T follicular helper cell (primary cell): ENCODE measurements at places on chromosomes 5 and 9.

- DNase-seq, result no peak
Observed at GRCh38 chr5:73189871-73190376, 16.9 kb downstream of the TMEM174 start.

DNA sequence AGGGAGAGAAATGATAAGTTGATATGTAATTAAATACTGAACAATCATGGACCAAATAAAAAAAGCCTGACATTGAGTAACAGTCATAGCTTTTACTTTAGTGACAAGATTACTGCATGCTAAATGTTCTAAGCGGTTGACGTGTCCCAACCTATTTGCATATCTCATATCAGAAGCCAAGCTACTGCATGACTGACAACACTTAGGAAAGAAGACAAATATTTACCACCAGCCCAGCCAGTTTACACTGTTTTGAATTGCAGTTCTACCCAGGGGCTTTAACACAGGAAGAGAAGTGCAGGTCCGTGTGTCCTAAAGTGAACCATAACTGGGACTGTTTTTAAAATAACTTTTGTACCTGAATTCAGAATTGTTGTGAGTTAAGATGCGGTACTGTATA, 219.9 kb downstream of the PRDM9 start:
- no peak for DNase-seq

GRCh38 chr5:119179857-119180641, 109.2 kb downstream of the DMXL1 start:
- DNase-seq, result no peak

- no peak for DNase-seq
Observed at GRCh38 chr9:85246541-85246940, 495.2 kb downstream of the AGTPBP1 start.

- DNase-seq, result no peak
Observed at GRCh38 chr5:160747987-160748386, 104.0 kb downstream of the ATP10B start.

GRCh38 chr9:70160686-70161600, 97.8 kb upstream of the SMC5 start:
- no peak for DNase-seq

DNA sequence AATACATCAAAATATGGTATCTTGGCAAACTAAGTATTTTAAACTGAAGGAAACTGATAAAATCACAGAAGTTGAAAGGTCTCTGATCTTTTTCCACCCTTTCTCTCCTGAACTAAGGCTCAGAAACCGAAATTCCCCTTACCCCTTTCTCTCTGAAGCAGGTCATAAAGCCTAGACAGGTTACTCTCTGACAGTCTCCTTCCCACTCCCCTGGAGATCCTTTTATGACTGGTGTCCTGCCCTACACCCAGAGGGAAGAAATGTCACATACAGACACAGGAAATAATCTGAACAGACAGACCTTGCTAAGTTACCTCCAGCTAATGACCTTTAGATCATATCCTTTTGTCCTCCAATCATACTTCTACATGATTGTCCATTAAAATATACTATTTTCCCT, 127.4 kb downstream of the HCN1 start:
- DNase-seq, result no peak
